ENCODE measurements at places on chromosomes 3 and 15.

- peak; percentile 51 for DNase-seq
These were observed 95.7 kb downstream of the OXSM start for GRCh38 chr3:25885544-25885943.

- DNase-seq = no peak
These were observed 64.5 kb upstream of the MBNL1 start for GRCh38 chr3:152204218-152204617.

DNA sequence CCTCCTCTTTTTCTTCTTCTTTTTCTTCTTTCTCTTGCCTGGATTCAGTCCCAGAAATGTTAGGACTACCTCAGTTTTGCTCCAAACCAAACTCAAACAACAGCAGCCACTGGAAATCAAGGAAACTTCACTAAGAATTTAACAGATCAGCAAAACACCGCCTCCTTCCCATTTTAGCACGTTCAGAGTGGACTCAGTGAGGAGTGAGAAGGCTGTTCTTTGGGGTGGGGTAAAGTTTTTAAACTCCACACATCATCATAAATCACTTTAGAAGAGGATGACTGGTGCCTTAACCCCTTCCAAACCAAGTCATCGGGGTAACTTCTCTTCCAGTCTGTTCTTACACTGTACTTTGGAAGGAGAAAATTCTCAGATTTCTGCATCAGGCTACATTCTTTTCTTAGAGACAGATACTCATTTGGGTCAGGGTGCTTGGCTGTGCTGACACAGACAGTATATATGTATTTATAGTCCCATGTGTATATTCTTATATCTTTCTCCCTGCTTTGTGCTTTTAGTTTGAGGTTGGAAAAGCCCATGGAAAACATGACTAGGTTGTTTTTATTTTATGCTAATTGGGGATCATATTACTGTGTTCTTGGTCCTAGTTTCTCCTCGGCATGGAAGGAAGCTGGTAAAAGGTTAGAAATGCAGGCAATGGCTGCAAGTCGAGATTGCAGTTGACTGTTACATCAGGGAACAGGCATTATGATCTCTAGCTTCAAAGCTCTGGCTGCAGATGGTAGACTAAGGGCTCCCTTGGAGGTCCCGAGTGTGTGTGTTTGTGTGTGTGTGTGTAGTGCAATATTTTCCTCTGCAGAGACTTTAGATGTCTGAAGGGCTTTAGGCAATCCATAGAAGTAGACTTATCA is at the start of gene CCDC80:
TSS of gene CCDC80 (minus strand) at position 214 of the 872 bp plus-strand sequence. CDS start 1,238 bp downstream, outside the sequence.
- DNase-seq = peak; percentile 96

- DNase-seq = peak; percentile 51
These were observed 57.4 kb downstream of the UMPS start for GRCh38 chr3:124787476-124788195.

DNA sequence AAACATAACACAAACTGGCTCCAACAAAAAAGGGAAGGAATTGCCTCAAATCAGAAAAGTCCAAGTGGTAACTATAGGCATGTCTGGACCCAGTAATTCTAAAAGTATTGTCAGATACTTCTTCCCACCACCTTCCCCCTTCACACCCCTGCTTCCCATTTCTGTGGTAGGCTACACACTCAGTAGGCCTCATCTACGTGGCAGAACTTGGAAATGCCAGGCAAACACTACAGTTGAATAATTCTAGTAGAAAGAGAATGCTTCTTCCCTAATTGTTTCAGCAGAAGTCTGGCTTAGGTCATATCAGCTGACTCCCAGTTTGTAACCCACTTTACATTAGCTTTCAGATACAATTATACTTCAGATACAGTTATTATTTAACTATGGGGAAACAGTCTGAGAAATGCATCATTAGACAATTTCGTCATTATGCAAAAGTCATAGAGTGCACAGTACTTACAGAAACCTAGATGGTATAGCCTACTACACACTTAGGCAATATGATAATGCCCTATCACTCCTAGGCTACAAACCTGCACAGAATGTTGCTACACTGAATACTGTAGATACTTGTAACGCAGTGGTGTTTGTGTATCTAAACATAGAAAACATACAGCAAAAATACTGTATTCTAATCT is 6.4 kb downstream of the SETMAR start:
- DNase-seq = no peak

GRCh38 chr3:117137065-117137464 is 427.5 kb downstream of the TUSC7 start:
- DNase-seq = no peak

- DNase-seq = no peak
These were observed 27.0 kb upstream of the PRR23E start for GRCh38 chr3:127165694-127166485.

DNA sequence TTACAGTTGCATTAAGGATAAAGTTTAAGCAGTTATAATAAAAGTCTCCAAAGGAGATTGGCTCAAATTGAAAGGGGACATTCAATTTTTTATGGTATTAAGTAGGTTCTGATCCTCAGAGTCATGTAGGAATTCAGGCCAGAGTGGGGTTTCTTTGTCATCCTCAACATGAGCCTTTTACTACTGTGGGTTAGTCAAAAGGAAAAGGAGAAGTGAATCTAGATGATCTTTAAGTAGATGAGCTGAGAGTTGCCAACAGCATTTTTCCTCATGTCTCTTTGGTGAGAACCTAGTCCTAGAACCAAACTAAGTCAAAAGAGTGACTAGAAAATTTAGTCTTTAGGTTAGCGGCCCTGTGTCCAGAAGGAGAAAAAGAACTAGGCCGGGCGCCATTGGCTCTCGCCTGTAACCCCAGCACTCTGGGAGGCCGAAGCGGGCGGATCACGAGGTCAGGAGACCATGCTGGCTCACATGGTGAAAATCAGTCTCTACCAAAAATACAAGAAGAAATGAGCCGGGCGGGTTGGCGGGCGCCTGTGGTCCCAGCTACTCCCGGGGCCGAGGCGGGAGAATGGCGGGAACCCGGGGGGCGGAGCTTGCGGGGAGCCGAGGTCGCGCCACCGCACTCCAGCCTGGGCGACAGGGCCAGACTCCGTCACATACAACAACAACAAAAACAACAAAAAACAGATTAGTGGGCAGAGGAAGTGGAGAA is 4.2 kb upstream of the CHL1 start:
- no peak for DNase-seq

- DNase-seq = no peak
These were observed 62.1 kb upstream of the NR2C2 start for GRCh38 chr3:14885307-14885706.

DNA sequence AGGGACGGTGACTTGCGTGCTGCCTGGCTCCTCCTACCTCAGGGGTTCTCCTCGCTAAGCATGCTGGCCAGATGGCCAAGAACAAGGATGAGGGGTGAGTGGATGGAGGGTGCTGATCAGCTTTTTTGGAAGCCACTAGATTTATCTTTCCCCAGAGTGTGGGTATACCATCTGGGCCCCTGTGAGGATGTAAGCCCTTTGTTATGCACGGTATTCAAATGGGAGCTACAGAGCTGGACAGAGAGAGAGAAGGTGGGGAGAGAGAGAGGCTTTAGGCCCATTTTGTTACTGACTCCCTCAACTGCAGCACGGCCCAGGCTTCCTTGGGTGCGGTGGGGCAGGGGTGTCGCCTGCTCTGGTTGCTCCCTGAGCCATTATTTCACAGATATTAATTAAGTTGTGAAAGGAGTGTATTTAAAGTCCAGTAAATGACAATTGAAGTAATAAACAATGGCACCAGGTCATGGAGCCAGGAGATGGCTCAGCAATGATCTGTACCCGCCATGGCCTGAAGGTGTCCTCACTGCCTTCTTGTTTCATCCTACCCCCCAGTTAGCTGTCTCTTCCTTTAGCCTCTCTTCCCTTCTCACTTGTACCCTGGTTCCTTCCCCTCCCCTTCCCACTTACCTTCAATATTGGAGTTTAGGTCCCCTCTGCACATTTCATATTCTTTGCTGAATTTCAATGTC is 158.0 kb downstream of the CLSTN2 start:
- no peak for DNase-seq

- no peak for DNase-seq
These were observed 446.0 kb downstream of the GRM7 start for GRCh38 chr3:7306901-7307300.

GRCh38 chr3:127718916-127719290 is 46.2 kb downstream of the ABTB1 start:
- no peak for DNase-seq

- DNase-seq = peak; percentile 22
These were observed 289 bp downstream of the PCSK6 start for GRCh38 chr15:101489237-101489598.

- DNase-seq = no peak
These were observed 178.3 kb downstream of the IGF1R start for GRCh38 chr15:98826658-98827057.

All from fibroblast of skin of abdomen (primary cell).